ENCODE measurements at places on chromosomes 11 and 22. TPM values are rescaled to one million over a fixed set of nuclear protein-coding genes. Genes with fewer than 3 reads are reported as not detected.

The TMEM184B gene
- total RNA-seq = 34.8 TPM

The TLCD5 gene
- total RNA-seq = 0.46 TPM

The SCUBE2 gene
- total RNA-seq = not detected

The SUN2 gene
- 123 TPM for total RNA-seq

The TBX10 gene
- total RNA-seq = not detected

The IL18 gene
- 1.7 TPM for total RNA-seq

The SCGB2A2 gene
- not detected for total RNA-seq

The ZP1 gene
- total RNA-seq = not detected

The GAL gene
- total RNA-seq = 1.0 TPM

The KCNJ11 gene
- 0.83 TPM for total RNA-seq

The HNRNPUL2 gene
- 62.6 TPM for total RNA-seq

The SCYL1 gene
- total RNA-seq = 94.4 TPM

The CRYBB3 gene
- 0.23 TPM for total RNA-seq

The TMPRSS5 gene
- 1.0 TPM for total RNA-seq

The OR4D11 gene
- total RNA-seq = not detected

The ENTHD1 gene
- 0.11 TPM for total RNA-seq

The MEI1 gene
- 26.1 TPM for total RNA-seq

All from activated T-helper 2 cell treated with anti-CD3 and anti-CD28 coated beads, Interferon-gamma antibody, Interleukin-2, Interleukin-4, amounts not matched to agents 10 μg/mL and 5 μg/mL and 100 μg/mL, durations not matched to agents 14 hours and 24 hours and 36 hours (primary cell).